Tibial nerve (tissue), 4 donors: ENCODE measurements at places on chromosomes 12 and 14. TPM values are rescaled to one million over a fixed set of nuclear protein-coding genes. Genes with fewer than 3 reads are reported as not detected.

SUDS3 gene
- 77.6 TPM for total RNA-seq

GRCh38 chr12:57629897-57630471 is 3.0 kb downstream of the B4GALNT1 start:
- no peak overlapping the region for H3K4me3 ChIP-seq
- H3K27me3 ChIP-seq = no peaks in the 10 kb centered on the region
- H3K4me1 ChIP-seq = peaks cover 28% of the 10 kb centered on the region

DNA sequence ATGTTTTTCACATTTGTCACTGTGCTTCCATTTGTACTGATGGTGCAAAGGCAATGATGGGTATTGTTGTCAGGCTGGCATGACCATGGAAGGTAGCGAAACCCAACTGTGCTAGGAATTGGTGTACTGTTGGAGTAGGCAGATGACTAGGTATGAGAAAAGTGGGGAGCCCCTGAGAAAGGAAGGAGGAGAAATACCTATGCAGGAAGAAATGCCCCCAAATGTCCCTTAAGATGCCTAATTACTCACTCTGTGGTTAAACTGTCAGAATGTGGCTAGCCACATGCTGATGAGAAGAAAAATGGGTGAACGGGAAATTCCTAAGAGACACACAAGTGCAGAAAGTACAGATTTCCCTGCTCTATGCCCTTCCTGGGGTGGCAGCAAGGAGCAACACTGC is 339.1 kb downstream of the TMEM132D start:
- no peaks in the 10 kb centered on the region for H3K4me1 ChIP-seq
- no peak overlapping the region for H3K4me3 ChIP-seq
- H3K27me3 ChIP-seq = no peaks in the 10 kb centered on the region
- DNase-seq = no peak

- H3K27ac ChIP-seq = no peak overlapping the region
- no peaks in the 10 kb centered on the region for H3K36me3 ChIP-seq
- H3K4me1 ChIP-seq = no peaks in the 10 kb centered on the region
- peaks cover 40% of the 10 kb centered on the region for H3K27me3 ChIP-seq
- no peak for DNase-seq
Observed at GRCh38 chr14:104294983-104295680, 156.7 kb downstream of the KIF26A start.

DHRS2 gene
- 0.90 TPM for total RNA-seq

DTX1 gene
- total RNA-seq = 23.2 TPM

DNA sequence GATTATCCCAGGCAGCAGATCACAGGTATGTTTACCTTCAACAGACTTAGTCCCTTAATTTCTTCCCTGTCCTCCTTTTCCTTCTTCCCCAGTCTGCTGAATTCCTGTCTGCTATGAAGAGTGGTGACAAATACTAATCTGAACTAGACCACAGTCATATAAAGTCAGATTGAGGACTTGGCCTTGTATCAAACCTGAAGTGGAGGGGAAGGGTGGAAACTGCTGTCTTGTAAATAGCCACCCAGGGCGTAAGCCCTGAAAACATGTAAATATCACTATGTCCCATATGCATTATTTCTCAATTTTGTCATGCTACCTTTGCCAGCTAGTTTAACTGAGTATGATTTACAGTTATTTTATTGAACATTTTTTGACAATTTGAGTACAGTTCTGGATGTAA is 368.0 kb downstream of the CCDC91 start:
- DNase-seq = no peak
- H3K4me3 ChIP-seq = no peak overlapping the region
- no peak overlapping the region for H3K27ac ChIP-seq

USP44 gene
- total RNA-seq = 10.7 TPM

GRCh38 chr12:105025890-105026289 is 39.8 kb downstream of the NOPCHAP1 start:
- no peaks in the 10 kb centered on the region for H3K36me3 ChIP-seq
- H3K27ac ChIP-seq = no peak overlapping the region
- no peaks in the 10 kb centered on the region for H3K4me1 ChIP-seq
- H3K27me3 ChIP-seq = no peaks in the 10 kb centered on the region
- DNase-seq = peak; percentile 75
- no peak overlapping the region for H3K4me3 ChIP-seq

GRCh38 chr12:117047810-117048584 is 51.2 kb downstream of the TESC start:
- H3K4me3 ChIP-seq = no peak overlapping the region
- no peaks in the 10 kb centered on the region for H3K4me1 ChIP-seq
- H3K27me3 ChIP-seq = no peaks in the 10 kb centered on the region
- H3K36me3 ChIP-seq = no peaks in the 10 kb centered on the region
- no peak overlapping the region for H3K27ac ChIP-seq

FAM90A1 gene
- total RNA-seq = 0.21 TPM

CLEC4C gene
- total RNA-seq = not detected

GARIN6 gene
- total RNA-seq = not detected

DNA sequence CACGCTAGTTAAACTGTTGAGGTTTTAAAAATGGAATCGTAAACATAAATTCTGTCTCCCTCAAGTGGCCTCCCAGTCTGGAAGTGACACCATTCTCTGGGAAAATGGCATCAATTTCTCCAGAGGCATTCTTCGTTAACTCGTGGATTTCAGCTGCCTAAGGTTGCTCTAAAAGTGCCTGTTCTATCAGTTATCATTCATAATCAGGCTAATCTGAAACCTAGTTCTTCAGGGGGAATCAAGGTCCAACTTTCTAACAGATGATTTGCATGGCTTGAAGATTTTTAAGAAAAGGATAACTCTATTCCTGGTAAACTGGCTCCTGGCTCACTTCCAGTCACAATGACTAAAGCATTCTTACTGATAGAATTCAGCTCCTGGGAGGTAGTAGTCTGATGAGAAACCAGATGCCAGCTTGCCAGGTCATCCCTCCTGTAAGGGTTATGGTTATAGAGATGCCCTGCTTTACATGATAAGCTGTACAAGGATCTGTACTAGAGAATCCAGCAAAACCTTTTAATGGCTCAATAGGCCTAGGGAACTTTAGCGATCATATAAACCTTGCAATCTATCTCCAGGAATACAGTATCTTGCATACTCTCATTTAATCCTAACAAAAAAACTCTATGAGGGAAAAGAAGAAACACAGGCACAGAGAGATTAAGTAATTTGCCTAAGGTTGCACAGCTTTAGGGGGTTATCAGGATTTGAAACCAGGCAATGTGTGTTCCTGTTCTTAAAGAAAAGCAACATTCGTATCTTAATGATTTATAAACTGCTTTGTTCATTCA is 1.5 kb downstream of the L3HYPDH start:
- peaks cover 34% of the 10 kb centered on the region for H3K4me1 ChIP-seq
- DNase-seq = peak; percentile 32
- peaks cover 4% of the 10 kb centered on the region for H3K36me3 ChIP-seq
- H3K27me3 ChIP-seq = no peaks in the 10 kb centered on the region

CATSPERB gene
- total RNA-seq = 3.9 TPM

DNA sequence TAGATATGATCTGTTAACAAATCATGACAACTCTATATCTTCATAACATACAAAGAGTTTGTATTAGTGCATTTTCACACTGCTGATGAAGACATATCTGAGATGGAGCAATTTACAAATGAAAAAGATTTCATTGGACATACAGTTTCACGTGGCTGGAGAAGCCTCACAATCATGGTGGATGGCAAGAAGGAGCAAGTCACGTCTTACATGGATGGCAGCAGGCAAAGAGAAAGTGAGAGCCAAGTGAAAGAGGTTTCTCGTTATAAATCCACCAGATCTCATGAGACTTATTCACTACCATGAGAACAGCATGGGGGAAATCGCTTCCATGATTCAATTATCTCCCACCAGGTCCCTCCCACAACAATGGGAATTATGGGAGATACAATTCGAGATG is 157.6 kb downstream of the DUSP6 start:
- H3K36me3 ChIP-seq = no peaks in the 10 kb centered on the region
- H3K4me3 ChIP-seq = no peak overlapping the region
- no peaks in the 10 kb centered on the region for H3K27me3 ChIP-seq

DNA sequence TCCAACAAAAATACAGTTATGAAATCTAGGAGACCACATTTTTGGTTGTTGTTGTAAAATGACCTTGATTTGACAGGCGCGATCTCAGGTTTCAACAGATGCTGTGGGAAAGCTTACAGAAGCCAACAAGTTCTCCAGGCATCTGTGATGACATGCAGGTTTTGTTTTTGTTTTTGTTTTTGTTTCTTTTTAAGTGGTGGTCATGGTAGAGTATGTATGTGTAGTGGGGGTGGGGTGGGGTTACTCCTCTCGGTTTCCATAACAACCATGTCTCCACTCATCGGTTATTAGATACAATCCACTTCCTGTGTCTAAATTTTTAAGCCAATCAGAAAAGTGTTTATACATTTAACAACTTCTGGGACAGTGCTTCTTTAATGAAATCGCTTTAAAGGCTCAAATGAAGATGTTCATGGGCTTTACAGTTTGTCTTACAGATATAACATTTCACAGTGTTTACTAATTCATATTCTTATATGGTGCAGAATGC is 199.9 kb upstream of the FOXN3 start:
- no peak overlapping the region for H3K27ac ChIP-seq
- no peaks in the 10 kb centered on the region for H3K27me3 ChIP-seq
- H3K4me3 ChIP-seq = no peak overlapping the region
- peaks cover 34% of the 10 kb centered on the region for H3K4me1 ChIP-seq

- H3K27ac ChIP-seq = no peak overlapping the region
- H3K27me3 ChIP-seq = no peaks in the 10 kb centered on the region
- no peaks in the 10 kb centered on the region for H3K36me3 ChIP-seq
- no peak overlapping the region for H3K4me3 ChIP-seq
- no peaks in the 10 kb centered on the region for H3K4me1 ChIP-seq
Observed at GRCh38 chr14:34072921-34073320, 122.0 kb upstream of the EGLN3 start.

PGF gene
- 22.6 TPM for total RNA-seq

MMP14 gene
- 155 TPM for total RNA-seq

GRCh38 chr12:123063535-123063934 is 83.1 kb downstream of the ARL6IP4 start:
- no peak for DNase-seq
- no peaks in the 10 kb centered on the region for H3K36me3 ChIP-seq
- peak overlapping the region; percentile 48 for H3K27ac ChIP-seq
- no peaks in the 10 kb centered on the region for H3K27me3 ChIP-seq
- no peak overlapping the region for H3K4me3 ChIP-seq

YEATS4 gene
- total RNA-seq = 66.1 TPM

RNU6-8 gene
- not detected for total RNA-seq

DNA sequence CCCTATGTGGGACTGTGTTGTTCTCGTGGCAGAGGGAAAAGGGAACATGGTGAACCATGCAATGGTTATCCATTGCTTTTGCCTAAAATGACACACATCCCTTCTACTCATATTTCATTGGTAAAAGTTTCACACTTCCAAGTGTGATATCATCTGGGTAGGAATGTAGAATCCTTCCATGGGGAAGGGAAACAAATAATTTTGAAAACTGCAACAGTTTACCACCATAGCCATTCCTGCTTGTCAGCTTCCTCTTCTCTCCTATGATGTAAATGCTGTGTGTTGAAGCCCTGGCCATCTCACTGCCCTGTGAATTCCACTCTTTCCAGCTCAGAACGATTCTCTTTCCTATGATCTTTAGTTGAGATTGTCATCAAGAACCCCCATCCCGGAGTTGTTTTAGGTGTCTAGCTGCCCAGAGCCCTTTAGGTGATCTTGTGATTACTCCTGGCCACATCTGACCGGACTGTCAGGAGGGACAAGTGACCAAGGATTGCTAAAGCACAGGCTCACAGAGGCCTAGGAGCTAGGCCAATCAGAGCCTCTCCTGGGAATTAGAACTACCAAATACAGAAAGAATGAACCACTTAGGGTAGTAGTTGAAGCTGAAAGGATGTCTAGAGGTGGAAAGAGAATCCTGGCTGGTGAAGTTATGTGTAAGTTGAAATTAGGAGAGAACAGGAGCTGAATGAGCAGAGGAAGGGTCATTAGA is 84.6 kb downstream of the VCPKMT start:
- H3K36me3 ChIP-seq = no peaks in the 10 kb centered on the region
- no peak overlapping the region for H3K4me3 ChIP-seq
- DNase-seq = no peak
- H3K27ac ChIP-seq = peak overlapping the region; percentile 29
- H3K4me1 ChIP-seq = peaks cover 11% of the 10 kb centered on the region
- H3K27me3 ChIP-seq = no peaks in the 10 kb centered on the region

CLEC4D gene
- total RNA-seq = 3.6 TPM

DNA sequence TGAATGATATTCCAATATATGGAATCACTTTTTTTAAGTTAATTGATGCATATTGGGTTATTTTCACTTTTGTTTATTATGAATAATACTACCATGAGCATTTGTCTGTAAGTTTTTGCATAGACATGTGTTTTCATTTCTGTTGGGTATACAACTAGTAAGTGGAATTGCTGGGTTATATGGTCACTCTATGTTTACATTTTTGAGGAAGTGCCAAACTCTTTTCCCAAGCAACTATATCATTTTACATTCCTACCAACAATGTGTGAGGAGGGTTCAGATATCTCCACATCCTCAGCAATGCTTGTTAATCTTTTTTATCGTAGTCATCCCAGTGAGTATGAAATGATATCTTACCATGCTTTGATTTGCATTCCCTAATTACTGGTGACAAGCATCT is 64.0 kb downstream of the MON2 start:
- H3K4me3 ChIP-seq = no peak overlapping the region
- no peaks in the 10 kb centered on the region for H3K27me3 ChIP-seq
- H3K4me1 ChIP-seq = no peaks in the 10 kb centered on the region
- H3K36me3 ChIP-seq = no peaks in the 10 kb centered on the region
- no peak for DNase-seq

GRCh38 chr14:71319666-71320065 is 412.4 kb downstream of the PCNX1 start:
- no peak for DNase-seq
- H3K27me3 ChIP-seq = no peaks in the 10 kb centered on the region
- no peaks in the 10 kb centered on the region for H3K36me3 ChIP-seq
- peak overlapping the region; percentile 99 for H3K4me3 ChIP-seq

NEK9 gene
- total RNA-seq = 109 TPM

ASIC1 gene
- total RNA-seq = 4.2 TPM

FKBP4 gene
- 29.1 TPM for total RNA-seq

DNA sequence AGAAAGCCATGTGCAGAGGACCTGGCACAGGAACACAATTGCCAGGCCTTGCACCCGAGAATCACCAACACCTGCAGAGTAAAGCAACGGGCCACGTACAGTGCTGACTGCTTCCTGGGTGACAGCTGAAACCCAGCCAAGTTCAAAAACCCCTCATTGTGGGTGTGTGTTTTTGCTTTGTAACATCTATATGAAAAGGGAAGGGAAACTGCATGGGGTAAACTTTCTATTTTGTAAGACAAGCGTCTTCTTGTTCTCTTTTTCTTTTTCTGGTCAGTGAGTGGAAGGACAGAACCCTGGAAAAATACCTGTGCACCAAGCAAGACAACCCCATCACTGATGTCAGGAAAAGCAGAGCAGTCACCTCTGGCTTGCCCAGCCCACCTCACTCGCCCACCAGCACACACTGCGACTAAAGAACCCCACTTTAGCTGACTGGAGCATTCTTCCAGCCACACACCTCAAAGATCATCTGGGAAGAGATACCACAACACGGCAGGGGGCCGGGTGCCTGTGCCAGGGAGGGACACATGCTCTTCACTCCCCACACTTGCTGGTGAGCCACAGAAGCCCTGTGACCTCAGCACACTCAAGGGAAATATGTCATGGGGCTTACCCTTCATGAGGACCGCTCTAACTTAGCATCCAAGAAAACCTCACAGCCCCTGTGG is 172.3 kb downstream of the NDUFA12 start:
- no peaks in the 10 kb centered on the region for H3K36me3 ChIP-seq
- H3K27me3 ChIP-seq = no peaks in the 10 kb centered on the region
- peak overlapping the region; percentile 60 for H3K27ac ChIP-seq
- no peak overlapping the region for H3K4me3 ChIP-seq
- no peak for DNase-seq
- H3K4me1 ChIP-seq = no peaks in the 10 kb centered on the region

TIMM9 gene
- total RNA-seq = 25.1 TPM
